Forelimb muscle (tissue), 1 donor: ENCODE measurements at places on chromosomes 6 and 20.

GRCh38 chr6:108337721-108338120 is 42.9 kb downstream of the AFG1L start:
- DNase-seq = no peak

DNA sequence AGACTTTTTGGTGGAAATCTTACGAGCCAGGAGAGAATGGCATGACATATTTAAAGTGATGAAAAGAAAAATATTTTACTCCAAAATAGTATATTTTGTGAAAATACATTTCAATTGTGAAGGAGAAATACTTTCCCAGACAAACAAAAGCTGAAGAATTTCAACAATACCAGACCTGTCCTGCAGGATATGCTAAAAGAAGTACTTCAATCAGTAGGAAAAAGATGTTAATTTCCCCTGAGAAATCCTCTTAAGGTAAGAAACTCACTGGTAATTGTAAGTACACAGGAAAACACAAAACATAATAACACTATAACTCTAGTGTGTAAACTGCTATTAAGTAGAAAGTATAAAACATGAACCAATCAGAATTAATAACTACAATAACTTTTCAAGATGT is 341.8 kb upstream of the GJE1 start:
- no peak for DNase-seq

DNA sequence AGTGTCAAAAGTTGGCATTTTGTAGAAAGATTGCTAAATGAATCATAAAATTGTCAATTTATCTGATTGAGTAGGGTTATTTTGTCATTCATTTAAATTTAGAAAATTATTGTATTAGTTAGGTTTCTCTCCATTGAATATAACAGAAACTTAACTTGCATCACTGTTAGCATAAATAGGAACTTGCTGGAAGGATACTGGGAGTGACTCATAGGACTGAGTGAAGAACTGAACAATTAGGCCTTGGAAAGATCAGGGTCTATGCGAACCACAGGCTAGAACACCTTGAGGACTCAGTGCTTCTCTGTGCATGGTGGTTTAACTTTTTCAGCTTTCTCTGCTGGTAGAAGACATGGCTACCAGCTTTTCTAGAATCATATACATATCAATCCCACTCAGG is 67.7 kb upstream of the IFNGR1 start:
- DNase-seq = no peak

DNA sequence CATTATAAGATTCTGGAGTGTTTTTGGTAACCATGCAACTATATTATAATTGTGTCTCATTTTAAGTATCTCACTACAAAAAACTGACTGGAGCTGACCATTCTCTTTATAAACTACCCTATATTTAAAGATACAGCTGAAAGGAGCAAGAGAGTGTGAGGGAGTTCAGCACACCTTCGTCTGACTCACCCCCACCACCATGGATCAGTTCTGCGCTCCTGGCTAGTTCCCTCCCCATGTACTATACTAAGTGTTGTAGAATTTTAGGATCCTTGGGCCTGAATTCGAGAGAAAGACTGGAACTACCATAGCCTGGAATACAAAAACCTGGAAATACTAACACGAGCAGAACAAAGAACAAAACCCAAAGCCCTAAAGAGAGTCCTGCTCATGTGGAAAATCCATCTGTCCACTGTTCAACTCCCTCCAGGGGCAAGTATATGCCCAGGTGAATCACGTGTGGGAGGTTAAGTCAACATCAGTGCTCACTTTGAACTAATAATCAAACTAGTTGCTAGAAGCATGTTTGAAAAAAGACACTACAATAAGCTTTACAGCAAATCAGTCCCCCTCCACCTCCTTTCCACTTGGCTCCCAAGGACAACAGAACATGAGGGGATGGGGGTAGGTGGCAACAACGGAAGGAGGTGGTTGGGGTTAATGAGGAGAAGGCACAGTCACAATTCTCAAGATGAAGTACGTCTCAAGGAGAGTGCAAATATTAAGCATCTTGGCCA is 46.8 kb downstream of the ELOVL5 start:
- DNase-seq = no peak

DNA sequence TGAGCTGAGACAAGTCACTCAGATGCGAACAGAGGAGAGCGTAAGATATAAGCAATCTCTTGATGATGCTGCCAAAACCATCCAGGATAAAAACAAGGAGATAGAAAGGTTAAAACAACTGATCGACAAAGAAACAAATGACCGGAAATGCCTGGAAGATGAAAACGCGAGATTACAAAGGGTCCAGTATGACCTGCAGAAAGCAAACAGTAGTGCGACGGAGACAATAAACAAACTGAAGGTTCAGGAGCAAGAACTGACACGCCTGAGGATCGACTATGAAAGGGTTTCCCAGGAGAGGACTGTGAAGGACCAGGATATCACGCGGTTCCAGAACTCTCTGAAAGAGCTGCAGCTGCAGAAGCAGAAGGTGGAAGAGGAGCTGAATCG is 9.5 kb upstream of the SNRNP48 start:
- DNase-seq = no peak

DNA sequence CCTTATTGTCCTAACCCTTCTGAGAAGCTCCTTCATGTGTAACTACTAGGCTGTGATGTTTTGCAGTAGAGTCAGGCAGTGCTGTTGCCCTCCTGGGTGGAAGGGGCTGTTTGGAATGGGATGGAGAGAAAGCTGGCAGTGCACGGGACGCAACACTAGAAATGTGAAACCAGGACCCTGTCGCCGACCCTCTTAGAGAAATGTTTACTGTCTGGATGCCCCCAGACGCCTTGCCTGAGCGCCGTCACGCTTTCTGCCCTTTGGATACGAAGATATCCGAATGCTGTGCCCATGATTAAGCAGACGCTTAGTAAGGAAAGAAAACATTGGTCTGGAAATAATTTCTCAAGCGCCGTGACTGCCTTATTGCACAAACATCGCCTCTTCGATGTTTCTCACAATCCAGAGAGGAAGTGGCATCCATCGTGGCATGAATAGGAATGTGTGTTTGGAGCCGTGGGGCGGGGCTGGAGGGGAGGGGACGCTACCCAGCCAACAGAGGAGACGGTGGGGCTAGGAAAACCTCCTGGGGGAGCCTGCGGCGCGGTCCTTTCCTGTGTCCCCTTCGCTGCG is 661 bp upstream of the PPP1R14C start:
- no peak for DNase-seq

DNA sequence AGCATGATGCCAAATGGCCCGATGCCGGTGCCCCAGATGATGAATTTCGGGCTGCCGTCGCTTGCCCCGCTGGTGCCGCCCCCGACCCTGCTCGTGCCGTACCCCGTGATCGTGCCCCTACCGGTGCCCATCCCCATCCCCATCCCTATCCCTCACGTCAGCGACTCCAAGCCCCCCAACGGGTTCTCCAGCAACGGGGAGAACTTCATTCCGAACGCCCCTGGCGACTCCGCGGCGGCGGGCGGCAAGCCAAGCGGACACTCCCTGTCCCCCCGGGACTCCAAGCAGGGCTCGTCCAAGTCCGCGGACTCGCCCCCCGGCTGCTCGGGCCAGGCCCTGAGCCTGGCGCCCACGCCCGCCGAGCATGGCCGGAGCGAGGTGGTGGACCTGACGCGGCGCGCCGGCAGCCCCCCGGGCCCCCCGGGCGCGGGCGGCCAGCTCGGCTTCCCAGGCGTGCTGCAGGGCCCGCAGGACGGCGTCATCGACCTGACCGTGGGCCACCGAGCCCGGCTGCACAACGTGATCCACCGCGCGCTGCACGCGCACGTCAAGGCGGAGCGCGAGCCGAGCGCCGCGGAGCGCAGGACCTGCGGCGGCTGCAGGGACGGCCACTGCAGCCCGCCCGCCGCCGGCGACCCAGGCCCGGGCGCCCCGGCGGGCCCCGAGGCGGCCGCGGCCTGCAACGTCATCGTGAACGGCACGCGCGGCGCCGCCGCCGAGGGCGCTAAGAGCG is 144.6 kb downstream of the SOBP start:
- DNase-seq = no peak

DNA sequence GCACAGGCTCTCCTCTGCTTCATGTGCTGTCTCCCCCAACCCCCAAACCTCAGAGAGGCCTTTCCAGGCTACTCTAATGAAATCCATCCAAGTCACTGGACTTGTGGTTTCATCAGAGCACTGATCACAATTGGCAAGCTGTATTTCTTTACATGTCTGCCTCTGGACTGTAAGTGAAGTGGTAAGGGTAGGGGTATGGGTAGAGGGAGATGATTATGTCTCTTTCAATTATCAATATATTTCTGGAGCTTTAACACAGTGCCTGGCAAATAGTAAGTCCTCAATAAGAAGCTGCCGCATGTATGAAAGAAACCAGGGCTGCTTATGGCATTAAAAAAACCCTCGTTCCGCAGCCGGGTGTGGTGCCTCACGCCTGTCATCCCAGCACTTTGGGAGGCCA is 5.4 kb downstream of the TRERF1 start:
- DNase-seq = no peak

- no peak for DNase-seq
Observed at GRCh38 chr20:9144643-9145042, 75.8 kb downstream of the PLCB4 start.

- DNase-seq = no peak
Observed at GRCh38 chr6:32761072-32761471, 2.3 kb downstream of the HLA-DQB2 start.

DNA sequence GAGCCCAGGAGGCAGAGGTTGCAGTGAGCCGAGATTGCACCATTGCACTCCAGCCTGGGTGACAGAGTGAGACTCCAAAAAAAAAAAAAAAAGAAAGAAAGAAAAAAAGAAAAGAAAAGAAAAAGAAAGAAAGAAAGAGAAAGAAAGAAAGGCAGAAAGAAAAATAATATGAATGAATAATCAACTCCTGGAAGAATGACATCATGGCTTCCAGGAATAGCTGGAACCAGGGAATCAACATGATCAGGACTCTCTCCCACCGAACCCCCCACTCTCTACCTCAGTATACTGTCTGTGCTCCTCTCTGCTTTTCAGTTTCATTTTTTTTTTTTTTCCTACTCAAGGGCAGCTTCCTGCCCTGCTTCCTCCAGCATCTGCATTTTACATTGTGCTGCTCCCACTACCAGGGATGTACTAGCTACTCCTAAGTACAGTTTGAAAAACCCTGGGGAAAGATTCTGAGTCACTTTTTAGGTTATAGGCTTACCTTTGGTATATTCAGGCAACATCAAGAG is 19.7 kb upstream of the MTCL3 start:
- DNase-seq = no peak

DNA sequence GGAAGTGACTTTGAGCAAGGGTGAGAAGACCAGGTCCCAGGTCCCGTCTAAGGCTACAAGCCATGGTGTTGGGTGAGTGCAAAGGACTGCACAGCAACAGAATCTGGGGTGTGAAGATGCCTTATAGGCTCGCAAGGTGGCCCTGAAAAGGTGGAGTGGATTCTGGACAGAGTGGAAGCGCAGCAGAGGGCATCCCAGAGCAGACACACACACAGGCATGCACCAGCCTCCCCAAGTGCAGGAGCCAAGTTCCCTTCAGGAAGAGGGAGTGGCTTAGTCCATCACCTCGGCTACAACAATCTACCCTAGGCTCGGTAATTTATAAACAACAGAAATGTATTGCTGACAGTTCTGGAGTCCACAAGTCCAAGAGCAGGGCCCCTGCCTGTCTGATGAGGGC is 180.1 kb upstream of the PDE10A start:
- no peak for DNase-seq

DNA sequence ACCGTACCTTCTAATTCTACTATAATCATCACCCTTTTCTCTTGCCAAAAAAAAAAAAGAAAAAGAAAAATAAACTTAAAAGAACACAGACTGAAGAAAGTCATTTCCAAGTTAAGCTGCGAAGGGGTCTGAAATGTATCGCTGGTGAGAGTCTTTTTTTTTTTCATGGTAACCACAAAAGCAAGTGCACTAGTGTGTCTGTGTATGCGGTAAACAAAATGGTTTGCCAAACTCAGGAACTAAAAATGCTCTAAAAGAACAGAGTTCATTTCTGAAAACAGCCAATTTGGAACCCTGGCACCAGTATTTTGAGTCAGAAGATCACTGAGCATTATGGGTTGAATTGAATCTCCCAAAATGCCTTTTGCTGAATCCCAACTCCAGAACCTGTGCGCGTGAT is 46.6 kb downstream of the CDH4 start:
- DNase-seq = no peak

DNA sequence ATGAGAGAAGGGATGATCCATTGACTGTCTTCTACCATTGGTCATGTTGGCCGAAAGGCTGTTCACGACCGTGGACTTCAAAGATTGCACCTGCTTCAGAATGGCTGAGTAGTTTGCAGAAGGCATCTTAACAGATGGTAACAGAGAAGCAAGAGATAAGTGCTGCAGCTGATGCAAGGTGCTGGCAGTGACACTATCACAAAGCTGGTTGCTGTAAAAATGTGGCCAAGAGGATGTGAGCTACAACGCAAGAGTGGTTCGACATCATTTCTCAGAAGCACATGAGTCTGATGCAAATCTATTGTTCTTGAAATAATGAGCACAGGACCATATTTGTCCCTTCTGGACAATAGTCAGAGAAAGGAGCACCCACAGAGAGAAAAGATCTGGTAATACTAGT is 27.0 kb upstream of the ANKEF1 start:
- DNase-seq = no peak

- DNase-seq = no peak
Observed at GRCh38 chr20:8187740-8188139, 55.7 kb downstream of the PLCB1 start.

DNA sequence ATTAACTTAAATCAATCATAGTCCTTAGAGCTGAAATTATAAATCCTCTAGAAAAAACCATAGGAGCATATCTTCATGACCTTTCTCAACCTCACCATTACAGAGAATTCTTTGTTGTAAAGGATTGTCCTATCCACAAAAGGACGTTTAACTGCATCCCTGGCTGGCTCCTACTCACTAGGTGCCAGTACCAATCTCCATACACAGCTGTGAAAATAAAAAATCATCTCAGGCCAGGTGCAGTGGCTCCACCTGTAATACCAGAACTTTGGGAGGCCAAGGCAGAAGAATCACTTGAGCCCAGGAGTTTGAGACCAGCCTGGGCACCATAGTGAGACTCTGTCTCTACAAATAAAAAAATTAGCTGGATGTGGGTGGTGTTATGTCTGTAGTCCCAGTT is 89.9 kb downstream of the PDSS2 start:
- DNase-seq = no peak

GRCh38 chr20:45100563-45101245 is at the start of gene KCNS1:
TSS of gene KCNS1 (minus strand) at chr20:45101127. CDS start at chr20:45099236, 1,891 bp downstream.
- DNase-seq = no peak

DNA sequence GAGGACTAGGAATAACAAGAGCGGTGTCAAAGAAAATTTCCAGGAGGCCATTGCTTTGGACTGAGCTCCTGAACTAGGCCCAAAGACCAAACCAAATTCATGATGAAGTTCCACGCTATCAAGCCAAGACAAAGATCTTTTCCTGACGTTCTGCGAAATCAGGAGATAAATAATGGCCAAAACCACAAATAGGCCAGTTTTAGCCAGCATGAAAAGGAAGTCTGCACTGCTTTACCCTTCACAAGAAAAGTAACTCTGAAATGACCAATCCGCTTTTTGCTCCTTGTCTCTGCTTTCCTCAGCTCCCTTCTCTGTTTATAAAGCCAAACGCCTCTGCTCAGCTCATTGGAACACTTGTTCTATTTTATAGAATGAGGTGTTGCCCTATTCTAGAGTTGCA is 6.7 kb downstream of the NCOA5 start:
- DNase-seq = no peak

GRCh38 chr6:130152908-130153510 is 69.7 kb downstream of the SAMD3 start:
- no peak for DNase-seq

GRCh38 chr6:168606722-168607121 is 165.7 kb downstream of the SMOC2 start:
- no peak for DNase-seq

GRCh38 chr6:19210849-19211590 is 626.1 kb upstream of the ID4 start:
- DNase-seq = no peak
